ENCODE measurements at places on chromosomes 12 and 14.

DNA sequence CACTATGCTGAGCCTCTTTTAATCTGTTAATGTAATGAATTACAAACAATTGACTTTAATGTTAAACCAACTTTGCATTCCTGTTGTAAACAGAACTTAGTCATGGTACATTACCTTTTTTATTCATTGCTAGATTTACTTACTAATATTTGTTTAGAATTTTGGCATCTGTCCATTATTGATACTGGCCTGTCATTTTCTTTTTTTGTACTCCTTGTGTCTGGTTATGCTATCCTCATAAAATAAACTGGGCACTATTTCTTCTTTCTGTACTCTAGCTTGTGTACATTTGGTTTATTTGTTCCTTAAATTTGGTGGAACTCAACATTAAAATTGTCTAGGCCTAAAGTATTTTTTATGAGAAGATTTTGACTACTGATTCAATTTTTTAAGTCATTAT, 32.1 kb downstream of the SPATA7 start:
- no peak for DNase-seq

DNA sequence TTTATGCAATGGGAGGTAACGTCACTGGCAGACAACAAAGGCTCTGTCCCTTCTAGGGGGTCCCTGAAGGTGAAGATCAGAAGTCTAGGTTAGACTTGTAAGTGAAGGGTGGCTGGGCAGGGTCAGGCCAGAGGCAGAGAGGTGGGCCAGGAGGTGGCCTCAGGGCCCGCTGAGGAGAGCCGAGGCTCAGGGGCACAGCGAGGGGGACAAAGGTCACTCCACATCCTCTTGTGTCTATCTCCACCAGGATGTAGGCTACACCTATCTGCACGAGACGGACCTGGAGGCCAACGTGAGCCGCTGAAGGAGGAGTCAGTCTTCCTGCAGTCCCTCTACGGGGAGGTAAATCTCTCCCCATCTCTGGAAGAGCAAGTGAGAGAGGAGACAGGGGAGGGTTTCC, 20.3 kb downstream of the KRT85 start:
- DNase-seq, result no peak

DNA sequence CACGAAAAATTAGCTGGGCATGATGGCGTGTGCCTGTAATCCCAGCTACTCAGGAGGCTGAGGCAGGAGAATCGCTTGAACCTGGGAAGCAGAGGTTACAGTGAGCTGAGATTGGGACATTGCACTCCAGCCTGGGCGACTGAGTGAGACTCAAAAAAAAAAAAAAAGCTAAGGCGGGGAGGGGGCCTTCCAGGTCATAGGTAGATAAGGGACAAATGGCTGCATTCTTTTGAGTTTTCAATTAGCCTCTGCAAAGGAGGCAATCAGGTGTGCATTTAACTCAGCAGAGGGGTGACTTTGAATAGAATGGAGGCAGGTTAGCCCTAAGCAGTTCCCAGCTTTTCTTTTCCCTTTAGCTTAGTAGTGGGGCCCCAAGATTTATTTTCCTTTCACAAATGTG, 743 bp upstream of the AACS start:
- DNase-seq, result no peak

GRCh38 chr12:52215587-52216031, 17.4 kb upstream of the KRT7 start:
- no peak for DNase-seq

- DNase-seq, result peak; percentile 5
Observed at GRCh38 chr14:60514741-60515491, 6.0 kb downstream of the SIX6 start.

DNA sequence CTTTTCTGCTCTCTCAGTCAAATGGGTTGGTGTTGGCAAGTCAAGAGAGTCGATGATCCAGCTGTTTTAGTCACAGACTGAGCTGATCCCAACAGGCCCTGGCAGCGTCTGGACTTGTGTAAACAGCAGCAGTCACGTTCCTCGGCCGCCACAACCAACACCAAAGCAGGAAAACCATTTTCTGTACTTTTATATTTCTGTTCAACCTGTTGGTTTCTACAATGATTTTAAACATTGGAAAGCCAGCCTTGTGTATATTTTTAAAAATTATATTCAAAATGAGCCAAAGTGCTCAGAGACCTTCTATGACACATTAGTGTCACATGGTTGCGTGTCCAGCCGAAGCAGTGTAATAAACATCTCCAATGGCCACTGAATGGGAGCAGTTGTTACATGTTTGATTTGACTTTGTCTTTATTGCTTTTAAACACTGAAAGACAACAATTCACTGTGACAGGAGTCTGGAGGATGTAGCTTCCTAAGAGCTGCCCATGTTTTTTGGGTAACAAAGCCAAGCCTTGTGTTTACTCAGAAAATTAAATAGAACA, 5.9 kb upstream of the SIVA1 start:
- DNase-seq, result no peak

GRCh38 chr12:106643000-106643399, 60.2 kb downstream of the RFX4 start:
- no peak for DNase-seq

- no peak for DNase-seq
Observed at GRCh38 chr14:24139272-24139934, 2.0 kb downstream of the EMC9 start.

DNA sequence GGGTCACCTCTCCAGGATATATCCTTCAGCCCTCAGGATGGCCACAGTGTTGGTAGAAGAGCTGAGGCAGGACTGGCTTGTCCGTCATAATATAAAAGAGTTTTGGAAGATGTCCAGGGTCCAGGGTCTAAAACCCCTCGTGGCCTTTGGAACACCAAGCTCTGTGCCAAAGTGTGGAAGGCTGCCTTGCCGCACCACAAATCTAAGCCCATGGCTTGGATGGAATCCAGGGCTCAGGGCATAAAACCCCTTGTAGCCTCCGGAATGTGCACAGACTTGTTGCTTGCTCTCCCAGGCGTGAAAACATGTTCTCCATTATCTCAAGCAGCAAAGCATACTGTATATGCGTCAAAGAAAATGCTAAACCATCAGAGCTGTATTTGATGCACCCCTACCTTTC, 46.7 kb downstream of the TNFAIP2 start:
- DNase-seq, result no peak

DNA sequence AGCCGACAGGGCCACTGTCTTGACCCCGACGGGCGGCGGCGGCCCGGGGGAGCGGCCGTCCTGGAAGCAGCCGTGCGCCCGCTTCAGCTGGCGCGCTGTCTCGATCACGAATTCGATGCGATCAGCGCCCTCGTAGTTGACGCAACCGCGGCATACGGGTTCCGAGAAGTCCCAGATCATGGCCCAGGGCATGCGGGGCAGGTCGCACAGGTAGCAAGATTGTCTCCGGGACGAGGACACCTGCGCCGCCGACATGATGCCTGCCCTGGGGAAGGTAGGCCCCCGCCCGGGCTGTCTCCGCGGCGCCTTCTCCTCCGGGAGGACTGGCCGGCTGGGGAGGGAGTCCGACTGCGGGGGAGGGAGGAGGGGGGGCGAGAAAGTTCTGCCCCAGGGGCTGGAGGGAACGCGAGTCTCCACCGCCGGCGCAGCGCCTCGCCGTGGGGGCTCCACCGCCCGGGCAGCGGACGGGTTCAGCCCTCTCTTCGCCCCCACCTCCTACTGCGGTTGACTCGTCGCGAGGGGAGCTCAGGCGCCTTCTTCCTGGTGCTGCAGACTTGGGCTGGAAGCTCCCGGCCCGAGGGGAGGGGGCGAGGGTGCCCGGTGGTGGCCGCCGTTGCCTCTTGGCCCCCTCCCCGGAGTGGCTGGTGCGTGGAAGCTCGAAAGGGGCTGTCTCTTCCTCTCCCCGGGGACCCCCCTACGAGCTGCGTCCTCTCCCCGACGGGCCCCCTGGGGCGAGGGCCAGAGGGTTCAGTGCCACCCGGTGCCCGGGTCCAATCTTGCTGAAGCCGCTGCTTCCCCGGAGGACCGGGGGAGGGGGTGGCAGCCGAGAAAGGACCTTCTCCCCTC, 747 bp downstream of the IRF2BPL start:
- DNase-seq, result peak; percentile 86

DNA sequence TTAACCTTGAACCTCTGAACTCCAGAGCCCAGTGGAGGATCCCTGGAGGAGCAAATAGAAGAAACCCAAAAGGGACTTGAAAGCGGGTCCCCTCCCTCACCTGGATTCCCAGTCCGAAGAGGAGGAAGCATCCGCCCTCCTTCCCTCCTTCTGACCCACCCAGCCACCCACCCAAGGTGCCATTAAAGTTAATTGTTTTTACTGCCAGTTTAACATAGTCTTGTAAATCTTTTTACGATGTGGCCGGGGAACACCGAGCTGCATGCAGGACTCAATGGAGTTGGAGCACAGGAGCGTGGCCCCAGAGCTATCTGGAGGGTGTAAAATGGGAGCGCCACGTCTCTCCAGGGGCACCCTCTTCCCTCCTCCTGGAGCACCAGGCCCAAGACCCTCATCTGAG, 49.9 kb upstream of the TBX3 start:
- DNase-seq, result no peak

- peak; percentile 50 for DNase-seq
Observed at GRCh38 chr12:88544991-88545980, 35.0 kb downstream of the KITLG start.

DNA sequence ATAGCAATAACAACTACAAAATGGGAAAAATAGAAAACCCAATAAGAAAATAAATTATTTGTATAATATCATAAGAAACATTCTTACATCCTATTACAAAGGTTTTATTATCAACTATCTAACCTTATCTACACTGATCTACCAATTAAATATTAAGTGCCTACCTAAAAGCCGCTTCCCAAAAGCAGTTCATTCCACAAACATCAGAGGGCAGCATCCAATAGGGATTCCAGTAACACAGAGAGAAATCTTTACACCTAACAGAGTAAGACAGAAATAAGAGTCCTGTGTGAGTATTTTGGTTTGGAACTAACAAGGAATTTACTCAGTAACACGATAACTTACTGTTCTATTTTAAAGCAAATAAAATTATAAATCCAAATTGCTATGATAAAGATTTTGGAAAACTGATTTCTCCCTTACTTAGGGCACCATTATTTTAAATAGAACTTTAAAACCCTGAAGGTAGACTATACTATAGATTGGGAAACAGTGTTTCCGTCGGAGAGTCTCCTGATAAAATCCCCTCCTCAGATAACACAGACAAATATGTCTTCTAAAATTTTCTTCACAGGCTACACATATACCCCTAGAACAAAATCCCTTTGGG, 15.0 kb downstream of the GXYLT1 start:
- peak; percentile 86 for DNase-seq

- no peak for DNase-seq
Observed at GRCh38 chr12:2488596-2488995, 306.2 kb upstream of the FKBP4 start.

DNA sequence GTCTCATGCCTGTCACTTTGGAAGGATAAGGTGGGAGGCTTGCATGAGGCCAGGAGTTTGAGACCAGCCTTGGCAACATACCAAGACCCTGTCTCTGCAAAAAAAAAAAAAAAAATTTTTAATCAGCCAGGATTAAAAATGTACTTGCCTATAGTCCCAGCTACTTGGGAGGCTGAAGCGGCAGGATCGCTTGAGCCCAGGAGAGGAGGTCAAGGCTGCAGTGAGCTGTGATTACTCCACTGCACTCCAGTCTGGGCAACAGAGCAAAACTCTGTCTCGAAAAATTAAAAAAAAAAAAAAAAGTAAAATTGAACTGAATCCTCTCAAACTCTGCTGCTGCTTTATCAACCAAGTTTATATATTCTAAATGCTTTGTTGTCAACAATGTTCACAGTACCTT, 128.1 kb upstream of the AEBP2 start:
- DNase-seq, result no peak

DNA sequence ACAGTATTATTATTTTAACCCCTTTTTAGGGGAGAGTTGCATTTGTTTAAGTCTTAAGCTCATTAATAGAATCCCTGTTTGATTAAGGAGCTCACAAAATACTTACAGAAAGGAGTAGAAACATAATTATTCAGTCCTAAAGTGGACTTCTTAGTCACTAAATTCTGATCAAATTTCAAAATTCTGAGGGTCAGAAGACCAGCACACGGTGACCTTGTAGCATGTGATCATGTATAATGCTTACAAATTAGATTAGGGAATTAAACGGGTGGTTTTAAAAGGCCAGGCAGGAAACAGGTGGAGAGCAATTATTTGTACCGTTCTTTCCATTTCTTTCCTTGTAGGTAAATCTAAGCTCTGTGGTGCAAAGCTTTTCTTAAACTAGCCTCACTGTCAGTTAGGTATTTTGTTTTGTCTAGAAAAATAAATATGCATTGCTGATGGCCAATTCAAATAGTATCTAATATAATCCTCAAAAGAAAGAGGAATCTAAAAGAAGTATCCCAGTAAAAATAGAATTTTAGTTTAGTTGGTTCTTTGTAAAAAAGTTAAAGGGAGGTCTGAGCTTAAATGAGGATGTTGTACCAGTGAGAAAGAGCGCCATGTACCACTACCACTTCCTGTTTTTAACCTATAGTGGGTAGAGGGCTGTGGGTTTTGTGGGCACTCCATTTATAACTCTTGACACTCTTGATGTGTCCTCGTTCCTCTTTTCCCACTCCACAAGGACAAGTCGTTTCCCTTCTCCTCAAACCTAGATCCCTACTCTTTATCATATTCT, 51.1 kb downstream of the SLC38A1 start:
- no peak for DNase-seq

- no peak for DNase-seq
Observed at GRCh38 chr12:130998136-130998535, 44.4 kb downstream of the ADGRD1 start.

DNA sequence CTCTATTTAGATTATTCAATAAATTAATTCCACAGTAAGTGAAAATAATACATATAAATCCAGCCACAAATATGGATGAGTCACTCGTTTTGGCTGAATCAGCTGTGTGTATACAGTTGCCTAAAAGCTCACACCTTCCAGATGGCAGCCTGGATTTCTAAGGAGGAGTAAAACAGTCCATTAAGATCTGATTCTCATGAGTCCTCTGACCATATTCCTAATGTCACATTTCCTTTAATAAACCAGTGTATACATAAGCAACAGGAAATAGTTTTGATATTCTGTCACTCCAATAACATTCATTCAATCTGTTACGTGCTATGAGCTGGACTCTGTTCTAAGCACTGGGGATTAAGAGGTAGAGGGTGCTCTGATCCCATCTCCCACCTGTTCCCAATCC, 21.8 kb downstream of the MDM1 start:
- DNase-seq, result peak; percentile 62

DNA sequence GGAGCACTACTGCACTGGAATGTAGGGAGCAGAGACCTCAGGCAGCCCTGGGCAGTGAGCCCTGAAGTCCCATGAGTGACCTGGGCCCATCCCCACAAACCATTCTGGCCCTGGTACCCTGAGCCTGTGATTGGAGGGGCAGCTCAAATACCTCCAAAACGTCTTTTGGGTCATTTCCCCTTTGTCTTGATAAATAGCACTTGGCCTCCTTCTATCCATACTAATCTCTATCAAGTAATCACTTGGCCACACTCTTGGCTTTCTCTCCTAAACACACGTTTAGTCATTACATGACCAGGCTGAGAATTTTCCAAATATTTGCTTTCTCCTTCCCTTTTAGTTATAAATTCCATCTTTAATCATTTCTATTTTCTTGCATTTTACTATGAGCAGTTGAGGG, 91.3 kb downstream of the RPAP3 start:
- DNase-seq, result no peak

Measured in cardiac fibroblast (primary cell).